ENCODE measurements at places on chromosomes 3 and 15.

DNA sequence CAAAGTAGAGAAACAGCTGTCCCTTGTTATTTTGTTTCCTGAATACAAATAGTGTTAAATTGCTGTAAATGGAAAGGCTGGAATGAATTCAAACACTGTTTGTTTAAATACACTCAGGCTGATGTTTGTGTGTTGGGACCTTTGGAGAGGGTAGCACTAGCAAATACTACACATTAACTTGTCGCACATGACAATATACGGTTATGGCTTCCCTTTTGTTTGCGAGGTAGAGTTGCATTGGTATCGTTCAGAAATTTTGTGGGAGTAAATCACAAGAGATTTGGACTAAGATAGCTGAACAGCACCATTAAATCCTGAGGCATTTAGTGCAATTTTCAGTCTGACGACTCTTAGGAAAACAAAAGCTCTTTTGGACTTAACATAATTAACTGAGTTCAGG is 213.0 kb upstream of the ROBO2 start:
- no peak for DNase-seq

- no peak for DNase-seq
Measured at GRCh38 chr3:161913786-161914389, 417.3 kb downstream of the OTOL1 start.

- no peak for DNase-seq
Measured at GRCh38 chr15:57500256-57500655, 91.4 kb upstream of the MYZAP start.

- no peak for DNase-seq
Measured at GRCh38 chr3:53147151-53147902, 13.7 kb upstream of the PRKCD start.

DNA sequence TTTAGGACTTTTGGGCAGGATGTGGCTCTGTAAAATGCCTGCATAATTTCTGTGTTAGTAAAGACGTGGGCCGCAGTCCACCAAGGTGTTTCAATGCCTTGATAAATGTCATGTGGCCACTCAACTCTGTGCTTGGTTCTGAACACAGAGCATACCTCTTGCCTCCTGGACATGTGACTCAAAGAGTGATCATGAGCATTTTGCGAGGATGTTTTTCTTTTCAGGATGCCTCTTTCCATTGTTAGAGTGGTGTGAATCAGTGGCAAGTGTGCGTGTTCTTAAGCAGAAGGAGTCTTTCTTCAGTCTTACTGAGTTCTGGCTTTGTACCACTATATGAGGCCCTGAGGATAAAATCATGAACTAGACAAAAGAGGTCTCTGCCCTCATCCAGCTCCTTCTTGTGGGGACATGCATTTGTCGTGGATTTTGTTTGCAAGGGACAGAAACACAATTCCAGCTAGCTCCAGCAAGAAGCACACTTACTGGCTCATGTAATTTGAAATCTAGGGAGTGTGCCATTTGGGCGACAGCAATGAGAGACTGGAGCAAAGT is 363.4 kb downstream of the LRTM1 start:
- no peak for DNase-seq

DNA sequence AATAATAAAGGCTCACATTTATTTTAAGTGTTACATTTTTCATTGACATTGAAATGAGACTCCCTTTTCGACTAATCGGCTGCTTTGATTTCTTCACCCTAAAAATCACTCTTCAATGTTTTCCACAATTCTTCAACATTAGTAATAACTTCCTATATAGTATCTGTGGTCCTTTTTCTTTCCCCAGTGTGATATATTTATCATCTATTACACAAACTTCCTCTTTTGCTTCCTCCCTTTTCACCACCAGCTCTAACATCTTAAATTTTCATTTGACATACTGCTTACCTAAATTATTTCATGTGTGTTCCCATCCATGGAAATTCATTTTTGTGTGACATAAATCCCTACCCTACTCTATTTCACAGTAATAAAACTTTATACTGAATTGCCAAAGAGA is 244.4 kb downstream of the TIGIT start:
- DNase-seq = no peak

GRCh38 chr15:92818651-92819277 is 81.4 kb upstream of the CHD2 start:
- no peak for DNase-seq

DNA sequence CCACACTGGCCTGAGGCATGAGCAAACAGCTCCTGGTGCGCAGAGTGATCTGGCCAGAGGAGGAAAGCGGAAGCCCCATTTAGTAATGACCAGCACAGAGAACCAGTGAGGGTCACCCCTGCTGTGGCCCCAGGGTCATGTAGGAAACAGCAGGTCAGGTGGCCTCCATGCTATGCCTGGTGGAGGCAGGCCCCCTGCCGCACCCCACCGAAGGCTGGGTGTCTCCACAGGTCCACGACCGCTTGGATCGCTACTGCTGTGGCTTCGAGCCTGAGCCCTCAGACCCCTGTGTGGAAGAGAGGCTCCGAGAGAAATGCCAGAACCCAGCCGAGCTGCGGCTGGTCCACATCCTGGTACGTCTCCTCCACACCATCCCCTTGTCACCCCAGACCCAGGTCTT is 52.6 kb downstream of the POMGNT2 start:
- DNase-seq = no peak

DNA sequence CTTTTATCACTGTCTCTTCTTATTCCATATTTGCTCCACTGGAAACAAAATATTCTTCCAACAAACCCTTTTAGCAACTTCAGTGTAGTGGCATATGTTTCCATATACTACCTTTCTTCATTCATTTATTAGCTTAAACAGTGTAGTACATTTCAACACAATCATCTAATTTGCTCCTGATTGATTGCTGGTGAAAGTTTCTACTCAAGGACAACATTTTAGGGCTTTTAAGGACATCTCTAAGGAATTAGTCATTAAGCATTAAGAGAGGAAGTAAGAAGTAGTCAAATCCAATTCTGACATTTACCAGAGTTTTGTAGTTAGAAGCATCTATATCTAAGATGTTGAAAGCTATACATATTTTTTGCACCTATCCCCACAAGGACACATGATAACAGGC is 55.8 kb downstream of the RSRC1 start:
- no peak for DNase-seq

- no peak for DNase-seq
Measured at GRCh38 chr3:25587526-25587925, 77.2 kb downstream of the TOP2B start.

GRCh38 chr3:188861842-188862744 is 309.7 kb upstream of the TPRG1 start:
- DNase-seq = no peak

- no peak for DNase-seq
Measured at GRCh38 chr3:101813817-101814440, 34.9 kb downstream of the NXPE3 start.

DNA sequence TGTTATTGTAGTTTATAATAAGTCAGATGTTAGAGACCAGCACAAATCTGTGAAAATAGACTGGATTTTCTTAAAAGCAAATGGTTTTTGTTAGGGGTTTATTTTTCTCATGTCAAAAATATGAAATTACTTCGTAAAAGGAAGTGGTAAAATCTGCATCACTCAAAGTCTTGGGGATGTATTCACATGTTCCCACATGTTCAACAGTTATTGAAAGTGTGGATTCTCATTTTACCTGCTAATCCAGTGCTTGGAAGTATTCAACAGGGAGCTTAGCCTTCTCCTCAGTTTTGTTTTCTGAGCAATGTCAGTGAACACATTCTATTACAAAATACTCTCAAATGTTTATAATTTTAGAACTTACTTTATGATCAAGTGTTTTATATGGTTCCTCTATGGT is 352.0 kb downstream of the SOX2 start:
- no peak for DNase-seq

DNA sequence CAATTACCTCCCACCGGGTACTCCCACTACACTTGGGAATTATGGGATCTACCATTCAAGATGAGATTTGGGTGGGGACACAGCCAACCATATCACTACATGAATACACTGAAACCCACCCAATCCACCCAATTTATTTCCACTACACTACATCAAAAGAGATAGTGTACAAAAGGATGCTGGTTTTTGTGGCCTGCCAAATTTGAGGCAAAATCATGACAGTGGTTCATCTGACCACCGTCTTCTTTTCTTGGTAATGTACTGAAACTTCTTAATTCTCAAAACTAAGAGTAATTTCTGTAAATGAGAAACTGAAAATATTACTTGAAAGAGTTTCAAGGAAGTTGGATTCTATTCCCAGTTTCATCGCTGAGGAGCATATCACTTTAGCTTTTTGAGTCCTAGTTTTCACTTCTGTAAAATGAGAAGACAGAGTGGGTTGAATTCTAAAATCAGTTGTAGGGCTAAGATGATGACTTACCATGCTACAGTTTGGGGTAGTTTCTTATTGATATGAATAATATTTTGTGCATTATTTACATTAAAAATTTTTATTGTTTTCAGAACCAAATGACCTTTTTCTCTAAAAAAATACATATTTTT is 360.4 kb upstream of the CNTN6 start:
- DNase-seq = no peak

GRCh38 chr3:127857333-127857732 is 35.0 kb upstream of the MGLL start:
- DNase-seq = no peak
